ENCODE measurements at places on chromosomes 5 and 9. TPM values are rescaled to one million over a fixed set of nuclear protein-coding genes. Genes with fewer than 3 reads are reported as not detected.
A peak's percentile ranks its signal among the peaks of the same experiment; 100 is the strongest.

DNA sequence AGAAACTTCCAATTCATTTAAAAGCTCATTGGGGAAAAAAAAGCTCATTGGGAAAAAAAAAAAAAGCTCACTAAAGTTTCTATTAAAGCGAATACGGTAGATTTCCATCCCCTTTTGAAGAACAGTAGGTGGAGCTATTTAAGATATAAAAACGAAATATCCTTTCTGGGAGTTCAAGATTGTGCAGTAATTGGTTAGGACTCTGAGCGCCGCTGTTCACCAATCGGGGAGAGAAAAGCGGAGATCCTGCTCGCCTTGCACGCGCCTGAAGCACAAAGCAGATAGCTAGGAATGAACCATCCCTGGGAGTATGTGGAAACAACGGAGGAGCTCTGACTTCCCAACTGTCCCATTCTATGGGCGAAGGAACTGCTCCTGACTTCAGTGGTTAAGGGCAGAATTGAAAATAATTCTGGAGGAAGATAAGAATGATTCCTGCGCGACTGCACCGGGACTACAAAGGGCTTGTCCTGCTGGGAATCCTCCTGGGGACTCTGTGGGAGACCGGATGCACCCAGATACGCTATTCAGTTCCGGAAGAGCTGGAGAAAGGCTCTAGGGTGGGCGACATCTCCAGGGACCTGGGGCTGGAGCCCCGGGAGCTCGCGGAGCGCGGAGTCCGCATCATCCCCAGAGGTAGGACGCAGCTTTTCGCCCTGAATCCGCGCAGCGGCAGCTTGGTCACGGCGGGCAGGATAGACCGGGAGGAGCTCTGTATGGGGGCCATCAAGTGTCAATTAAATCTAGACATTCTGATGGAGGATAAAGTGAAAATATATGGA, at the start of gene PCDHGA12:
PCDHGA12 (plus strand) TSS at position 176 of the 782 bp plus-strand sequence; CDS start at position 429, 253 bp downstream.
- DNase-seq = peak; percentile 88

GRCh38 chr5:93519740-93520139, 61.3 kb downstream of the NR2F1-AS1 start:
- DNase-seq = no peak

- DNase-seq = no peak
These were observed 5.3 kb downstream of the OTP start for GRCh38 chr5:77633207-77633675.

GRCh38 chr5:179138568-179138925, 78.4 kb downstream of the ZNF354C start:
- DNase-seq = no peak

The ENHO gene
- 0.36 TPM for total RNA-seq

The PCDHA11 gene
- not detected for total RNA-seq

Measured in HFFc6 (cell line).